Activated naive CD4-positive, alpha-beta T cell treated with Interleukin-2 at 50 U/mL for 16 hours (primary cell): ENCODE measurements at places on chromosomes 3 and 15.

DNA sequence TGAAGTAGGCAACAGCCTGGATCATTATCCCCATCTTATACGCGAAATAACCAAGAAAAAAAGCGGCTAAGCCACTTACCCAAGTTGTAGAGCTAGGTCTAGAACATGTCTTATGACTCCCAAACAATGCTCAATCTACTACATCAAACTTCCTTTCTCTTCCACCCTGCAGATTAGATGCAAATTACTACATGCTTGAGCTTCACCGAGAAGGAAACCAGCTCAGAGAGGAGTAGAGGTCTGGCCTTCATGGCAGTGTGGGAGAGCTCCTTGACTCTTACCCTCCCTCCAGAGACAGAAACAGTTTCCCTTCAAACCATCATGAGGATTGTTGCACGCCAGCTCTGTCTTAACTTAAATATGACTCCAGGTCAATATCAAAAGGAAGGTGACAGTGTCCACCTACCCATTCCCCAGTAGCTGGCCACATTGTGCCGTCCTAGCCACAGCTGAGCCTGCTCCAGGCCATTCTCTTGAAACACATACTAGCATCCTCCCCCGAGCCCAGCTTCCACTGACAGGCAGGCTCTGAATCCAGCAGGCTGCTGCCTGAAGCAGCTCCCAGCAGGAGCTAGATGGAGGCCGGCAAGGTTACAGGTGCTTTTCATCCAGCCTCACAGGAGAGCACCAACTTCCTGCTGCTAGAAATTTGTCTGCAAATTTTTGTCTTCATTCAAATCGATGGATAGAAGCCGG lies 56.8 kb downstream of the CPN2 start:
- DNase-seq: no peak

GRCh38 chr15:60460931-60461330 lies 18.0 kb downstream of the ICE2 start:
- DNase-seq: no peak

- no peak for DNase-seq
These were observed 4.0 kb upstream of the CSRNP1 start for GRCh38 chr3:39157359-39157758.

DNA sequence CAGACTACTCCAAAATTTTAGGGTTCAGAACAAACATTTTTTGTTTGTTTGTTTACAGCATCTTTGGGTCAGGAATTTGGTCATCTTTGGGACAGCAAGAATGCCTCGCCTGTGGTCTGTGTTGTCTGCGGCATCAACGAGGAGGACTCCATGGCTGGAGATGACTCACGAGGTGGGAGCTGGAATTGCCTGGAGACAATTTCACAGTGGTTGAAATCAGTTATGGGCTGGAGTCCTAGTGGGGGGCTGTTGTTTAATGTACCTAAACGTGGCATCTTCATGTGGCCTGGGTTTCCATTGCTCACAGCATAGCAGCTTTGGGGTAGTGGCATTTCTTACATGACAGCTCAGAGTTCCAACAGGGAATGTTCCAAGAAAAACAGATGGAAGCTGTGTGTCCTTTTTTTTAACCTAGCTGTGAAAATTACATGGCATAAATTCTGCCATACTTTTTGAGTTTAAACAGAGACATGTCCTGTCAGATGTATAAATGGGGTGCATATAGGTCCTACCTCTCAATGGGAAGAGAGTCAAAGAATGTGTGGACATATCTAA lies 507.3 kb upstream of the CBLB start:
- no peak for DNase-seq

GRCh38 chr3:47291158-47291753 lies 8.5 kb downstream of the KLHL18 start:
- DNase-seq: no peak

DNA sequence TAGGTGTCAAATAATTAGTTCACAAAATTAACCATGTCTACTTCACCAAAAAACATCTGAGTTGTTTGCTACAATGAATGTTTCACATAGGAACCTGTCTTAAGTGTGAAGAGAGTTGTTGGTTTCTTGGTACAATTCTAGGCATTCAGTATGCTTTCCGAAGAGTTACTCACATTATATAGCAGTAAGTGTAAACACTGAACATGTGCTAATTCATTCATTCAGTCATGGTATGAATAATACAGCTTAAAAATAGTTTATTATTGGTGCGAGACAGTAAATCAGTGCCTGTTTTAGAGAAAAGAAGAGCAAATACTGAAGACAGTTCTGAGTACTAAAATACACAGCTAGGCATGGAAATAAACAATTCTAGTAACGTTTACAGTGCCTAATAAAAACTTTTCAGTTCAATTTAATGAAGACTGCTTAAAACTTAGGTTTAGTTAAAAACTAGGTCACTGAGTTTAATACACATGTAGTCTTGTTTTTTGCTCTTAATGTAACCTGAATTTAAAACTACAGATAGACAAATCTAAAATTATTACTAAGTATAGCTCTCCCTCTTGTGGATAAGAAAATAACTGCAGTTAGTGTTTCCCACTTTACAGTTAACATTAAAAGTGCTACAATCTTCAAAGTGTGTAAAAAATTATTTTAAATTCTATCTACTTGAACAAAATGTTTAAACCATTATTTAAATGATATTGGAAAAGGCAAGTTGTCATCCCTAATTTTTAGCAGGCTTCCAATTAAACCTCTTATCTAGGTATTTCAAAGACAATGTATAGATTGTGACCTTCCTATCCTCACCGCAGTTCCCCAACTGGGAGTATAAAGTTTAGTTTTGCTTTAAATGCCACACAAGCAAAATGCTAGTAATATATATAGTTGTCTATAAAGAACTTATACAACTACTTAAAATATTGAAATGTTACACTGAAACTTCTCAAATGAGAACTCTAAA lies 20.1 kb upstream of the ZCWPW2 start:
- no peak for DNase-seq

DNA sequence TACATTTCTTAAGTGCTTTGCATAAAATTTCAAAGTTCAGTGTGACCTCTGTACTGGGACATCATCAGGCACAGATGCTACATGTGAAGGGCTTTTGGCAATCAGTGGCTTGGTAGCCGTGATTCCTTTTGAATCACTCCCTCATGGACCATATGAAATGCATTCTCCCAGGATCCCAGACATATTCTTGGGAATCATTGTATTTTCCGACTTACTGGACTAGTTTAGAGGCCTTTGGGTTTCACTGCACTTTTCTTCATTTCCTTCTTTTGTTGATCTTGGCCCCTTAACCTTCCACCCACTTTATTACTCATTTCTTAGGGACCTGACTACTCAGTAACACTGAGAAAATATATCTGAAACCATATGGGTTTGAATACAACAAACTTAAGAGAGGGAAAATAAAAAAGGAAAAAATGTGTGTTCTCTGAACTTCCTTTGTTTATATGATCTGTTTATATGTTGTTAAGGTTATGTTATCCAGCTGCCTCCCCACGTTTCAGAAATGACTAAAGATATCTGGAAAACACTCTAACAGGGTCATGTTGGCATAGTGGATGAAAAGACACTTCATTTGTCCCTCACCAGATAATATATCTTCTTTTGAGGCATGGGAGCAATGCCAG lies 35.1 kb downstream of the HMG20A start:
- DNase-seq: no peak

DNA sequence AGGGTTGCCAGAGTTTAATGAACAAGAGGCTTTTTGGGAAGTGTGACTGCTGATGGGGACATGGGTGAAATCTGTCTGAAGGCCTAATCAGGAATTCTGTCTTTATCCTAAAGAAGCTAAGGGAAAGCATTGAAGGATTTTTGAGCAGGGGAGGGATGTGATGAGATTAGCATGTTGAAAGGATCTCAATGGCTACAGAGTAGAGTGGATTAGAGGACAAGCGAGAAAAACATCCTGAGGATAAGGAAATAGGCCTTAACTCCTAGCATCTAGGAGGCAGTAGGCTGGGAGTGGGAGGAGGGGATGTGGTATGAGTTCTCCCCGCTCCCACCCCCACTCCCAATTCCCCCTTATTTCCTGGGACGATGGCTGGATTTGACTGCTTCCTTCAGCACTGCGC lies 35.1 kb upstream of the SNTN start:
- no peak for DNase-seq

GRCh38 chr15:26298010-26298658 lies 435.0 kb upstream of the ATP10A start:
- no peak for DNase-seq

- no peak for DNase-seq
These were observed 138.5 kb upstream of the ARPP21 start for GRCh38 chr3:35500641-35501350.

DNA sequence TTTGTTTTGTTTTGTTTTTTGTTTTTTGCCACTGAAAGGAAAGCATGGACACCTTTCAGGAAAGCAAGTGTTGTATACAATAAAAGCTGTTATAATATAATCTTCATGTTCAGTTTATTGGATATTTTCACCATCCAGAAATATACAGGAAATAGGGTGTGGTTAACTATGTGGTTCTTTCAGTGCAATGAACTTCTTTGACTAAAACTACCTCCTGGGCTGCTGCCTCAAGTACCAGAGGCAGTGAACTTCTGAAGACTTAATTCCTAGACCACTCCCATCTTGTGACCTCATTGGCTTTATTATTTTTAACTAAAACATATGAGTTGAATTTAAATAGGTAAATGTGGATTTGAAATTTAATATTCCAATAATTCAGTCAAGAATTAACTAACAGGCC lies 27.1 kb upstream of the TBL1XR1 start:
- DNase-seq: no peak
